CD8-positive, alpha-beta T cell (primary cell): ENCODE measurements at places on chromosomes 11 and 22.

GRCh38 chr11:47616726-47617416 is 22.7 kb upstream of the C1QTNF4 start:
- no peak for DNase-seq

- no peak for DNase-seq
These were observed 43.5 kb upstream of the ZC3H12C start for GRCh38 chr11:110049501-110050200.

GRCh38 chr11:74951226-74951625 is 2.2 kb downstream of the SPCS2 start:
- DNase-seq: no peak

- no peak for DNase-seq
These were observed 101.1 kb downstream of the NELL1 start for GRCh38 chr11:20770414-20770946.

GRCh38 chr11:8612522-8612921 is 18.5 kb upstream of the STK33 start:
- DNase-seq: no peak

DNA sequence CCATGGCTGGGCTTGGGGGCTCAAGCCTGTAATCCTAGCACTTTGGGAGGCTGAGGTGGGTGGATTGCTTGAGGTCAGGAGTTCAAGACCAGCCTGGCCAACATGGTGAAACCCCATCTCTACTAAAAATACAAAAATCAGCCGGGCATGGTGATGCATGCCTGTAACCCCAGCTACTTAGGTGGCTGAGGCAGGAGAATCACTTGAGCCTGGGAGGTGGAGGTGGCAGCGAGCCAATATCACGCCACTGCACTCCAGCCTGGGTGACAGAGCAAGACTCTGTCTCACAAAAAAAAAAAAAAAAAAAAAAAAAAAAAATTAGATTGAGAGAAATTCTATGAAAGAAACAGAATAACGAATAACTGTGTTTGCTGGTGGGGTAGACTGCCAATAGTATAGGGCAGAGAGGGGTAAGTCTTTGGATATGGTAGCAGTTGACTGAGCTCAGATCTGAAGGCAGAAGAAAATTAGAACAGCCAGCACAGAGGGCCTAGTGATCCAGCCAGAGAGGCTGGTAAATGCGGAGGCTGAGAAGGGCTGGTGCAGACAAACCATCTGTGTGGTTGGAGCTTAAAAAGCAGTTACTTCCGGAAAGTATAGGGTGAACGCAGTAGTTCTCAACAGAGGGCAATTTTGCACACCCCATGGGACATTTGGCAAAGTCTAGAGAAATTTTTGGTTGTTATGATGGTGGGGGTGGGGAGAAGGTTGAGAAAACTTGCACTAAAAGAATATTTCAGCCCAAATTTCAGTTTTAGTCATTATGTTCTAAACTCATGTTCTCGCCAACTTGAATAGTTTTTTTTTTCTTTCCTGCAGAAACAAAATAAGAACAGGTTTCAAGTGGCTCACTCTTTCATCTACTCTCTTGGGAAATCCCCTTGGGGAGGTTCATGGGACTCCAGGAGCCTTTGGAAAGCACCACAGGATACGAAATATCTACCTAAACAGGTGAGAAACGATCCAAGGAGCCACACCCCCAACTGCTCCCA is 1.6 kb upstream of the HORMAD2 start:
- no peak for DNase-seq
